ENCODE measurements at places on chromosomes 1 and 21.

- H3K36me3 ChIP-seq: peaks cover 4% of the 10 kb centered on the region
- peaks cover 18% of the 10 kb centered on the region for H3K4me1 ChIP-seq
- no peaks in the 10 kb centered on the region for H3K27me3 ChIP-seq
- no peak overlapping the region for H3K27ac ChIP-seq
- no peak for DNase-seq
Observed at GRCh38 chr1:8517661-8518489, 200.0 kb downstream of the SLC45A1 start.

- H3K36me3 ChIP-seq: no peaks in the 10 kb centered on the region
- peak; percentile 69 for DNase-seq
- peaks cover 12% of the 10 kb centered on the region for H3K27me3 ChIP-seq
- no peak overlapping the region for H3K4me3 ChIP-seq
- H3K27ac ChIP-seq: no peak overlapping the region
Observed at GRCh38 chr1:18100491-18101063, 7.0 kb upstream of the IGSF21 start.

GRCh38 chr1:117511273-117511672, 94.6 kb upstream of the TENT5C start:
- no peak for DNase-seq
- H3K4me1 ChIP-seq: no peaks in the 10 kb centered on the region
- H3K27me3 ChIP-seq: no peaks in the 10 kb centered on the region
- H3K27ac ChIP-seq: no peak overlapping the region
- H3K4me3 ChIP-seq: no peak overlapping the region
- H3K36me3 ChIP-seq: no peaks in the 10 kb centered on the region

DNA sequence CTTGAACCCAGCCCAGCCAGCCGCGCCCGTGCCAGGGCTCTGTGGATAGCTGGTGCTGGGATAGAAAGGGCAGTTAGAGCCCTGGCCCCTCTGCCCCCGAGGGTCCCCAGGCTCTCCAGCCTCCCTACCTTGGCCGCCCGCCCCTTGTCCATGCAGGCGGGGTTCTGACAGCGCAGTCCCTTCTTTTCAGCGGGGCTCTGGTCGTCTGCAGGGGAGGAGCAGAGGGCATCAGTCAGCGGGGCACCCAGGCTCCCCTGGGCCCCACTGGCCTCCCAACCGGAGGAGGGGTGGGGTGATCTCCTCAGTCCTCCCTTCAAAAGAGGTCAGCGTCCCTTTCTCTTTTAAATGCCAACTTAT, 4.9 kb upstream of the PLEKHG5 start:
- no peak overlapping the region for H3K27ac ChIP-seq
- peaks cover 35% of the 10 kb centered on the region for H3K4me1 ChIP-seq
- no peak for DNase-seq
- no peaks in the 10 kb centered on the region for H3K36me3 ChIP-seq

DNA sequence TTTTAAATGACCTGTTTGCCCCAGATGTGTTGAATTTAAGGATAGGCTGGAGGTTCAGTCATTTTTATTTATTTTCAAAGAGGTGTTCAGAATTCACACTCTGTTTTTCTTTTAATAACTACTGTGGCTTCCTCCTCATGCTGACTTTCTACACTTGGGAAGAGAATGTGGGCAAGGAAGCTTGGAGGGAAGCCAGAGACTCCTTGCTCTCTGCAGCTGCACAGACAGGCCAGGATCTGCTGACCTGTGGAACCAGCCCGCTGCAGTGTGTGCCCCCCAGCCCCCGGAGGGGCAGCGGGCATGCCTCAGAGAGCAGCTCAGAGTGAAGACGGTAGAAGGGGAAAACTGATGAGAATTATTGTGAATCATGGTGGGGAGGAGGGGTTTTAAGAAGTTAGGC, 16.9 kb downstream of the MGST3 start:
- H3K4me1 ChIP-seq: peaks cover 9% of the 10 kb centered on the region
- H3K27me3 ChIP-seq: no peaks in the 10 kb centered on the region
- H3K4me3 ChIP-seq: no peak overlapping the region
- H3K27ac ChIP-seq: no peak overlapping the region
- H3K36me3 ChIP-seq: no peaks in the 10 kb centered on the region
- DNase-seq: no peak

- DNase-seq: no peak
- peaks cover 63% of the 10 kb centered on the region for H3K27me3 ChIP-seq
- H3K27ac ChIP-seq: no peak overlapping the region
- H3K4me1 ChIP-seq: peaks cover 11% of the 10 kb centered on the region
Observed at GRCh38 chr1:38815903-38816627, 43.5 kb downstream of the RRAGC start.

DNA sequence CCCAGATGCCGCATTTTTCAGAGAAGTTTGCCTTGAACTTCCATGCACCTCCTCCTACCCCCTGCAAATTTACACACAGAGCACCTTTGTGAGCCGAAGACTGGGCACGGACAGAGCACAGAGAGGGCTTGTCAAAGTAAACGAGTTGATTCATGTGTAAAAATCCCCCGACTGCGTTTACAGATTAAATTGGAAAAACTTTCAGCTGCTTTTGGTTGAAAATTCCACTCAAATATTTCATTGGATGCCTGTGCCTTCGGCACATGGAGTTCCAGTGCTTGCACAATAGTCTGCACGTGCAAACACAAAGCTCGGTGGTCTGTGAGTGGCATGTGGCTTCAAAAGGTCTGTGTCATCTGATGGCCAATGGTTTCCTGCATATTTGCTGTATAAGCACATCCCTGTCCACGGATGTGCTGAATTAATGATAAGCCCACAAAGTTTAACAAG, 177.5 kb downstream of the SETD4 start:
- H3K4me1 ChIP-seq: peaks cover 12% of the 10 kb centered on the region
- peak; percentile 44 for DNase-seq
- no peaks in the 10 kb centered on the region for H3K27me3 ChIP-seq
- no peaks in the 10 kb centered on the region for H3K36me3 ChIP-seq

GRCh38 chr1:94532077-94532476, 9.5 kb downstream of the F3 start:
- H3K4me1 ChIP-seq: no peaks in the 10 kb centered on the region
- no peak overlapping the region for H3K4me3 ChIP-seq
- no peak overlapping the region for H3K27ac ChIP-seq
- no peak for DNase-seq

GRCh38 chr1:171434717-171435346, 50.5 kb upstream of the PRRC2C start:
- no peaks in the 10 kb centered on the region for H3K27me3 ChIP-seq
- DNase-seq: peak; percentile 51
- no peaks in the 10 kb centered on the region for H3K36me3 ChIP-seq
- H3K4me1 ChIP-seq: peaks cover 7% of the 10 kb centered on the region

- peaks cover 84% of the 10 kb centered on the region for H3K4me1 ChIP-seq
- no peak overlapping the region for H3K4me3 ChIP-seq
- no peaks in the 10 kb centered on the region for H3K36me3 ChIP-seq
- DNase-seq: no peak
- peak overlapping the region; percentile 30 for H3K27ac ChIP-seq
- H3K27me3 ChIP-seq: no peaks in the 10 kb centered on the region
Observed at GRCh38 chr1:2271841-2272655, 43.9 kb downstream of the SKI start.

- no peak overlapping the region for H3K4me3 ChIP-seq
- no peaks in the 10 kb centered on the region for H3K36me3 ChIP-seq
- no peak for DNase-seq
- H3K27me3 ChIP-seq: no peaks in the 10 kb centered on the region
Observed at GRCh38 chr1:213572912-213573647, 414.7 kb upstream of the PROX1 start.

- no peaks in the 10 kb centered on the region for H3K36me3 ChIP-seq
- peaks cover 19% of the 10 kb centered on the region for H3K4me1 ChIP-seq
- DNase-seq: no peak
- H3K27ac ChIP-seq: peak overlapping the region; percentile 85
- peak overlapping the region; percentile 80 for H3K4me3 ChIP-seq
Observed at GRCh38 chr1:202807451-202807925, 733 bp downstream of the KDM5B start.

DNA sequence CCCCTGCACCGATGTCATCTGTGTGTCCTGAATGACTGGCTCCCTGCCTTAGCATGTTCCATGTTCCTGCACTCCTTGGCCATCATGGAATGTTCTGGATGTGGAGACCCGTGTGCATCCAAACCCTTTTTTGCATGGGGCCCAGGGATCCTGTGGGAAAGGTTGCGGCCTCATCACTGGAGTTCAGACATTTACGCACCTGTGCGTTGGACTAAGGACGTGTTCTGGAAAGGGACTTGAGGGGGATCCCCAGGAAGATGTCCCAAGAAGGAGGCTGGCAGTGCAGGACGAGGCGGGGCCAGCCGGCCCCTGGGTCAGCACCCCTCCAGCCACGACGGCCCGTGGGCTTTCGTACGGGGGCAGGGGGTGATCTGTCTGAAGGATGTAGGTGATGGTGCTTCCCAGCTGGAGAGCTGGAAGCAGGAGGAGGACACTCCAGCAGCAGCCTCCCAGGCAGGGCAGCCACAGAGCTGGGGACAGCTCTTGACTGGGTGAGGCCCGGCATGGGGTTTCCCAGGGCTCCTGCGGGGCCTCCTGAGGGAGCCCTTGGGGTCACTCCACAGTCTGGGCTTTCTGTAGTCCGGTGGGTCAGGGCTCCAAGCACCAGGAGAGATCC, 67.2 kb downstream of the SCCPDH start:
- no peak for DNase-seq
- no peaks in the 10 kb centered on the region for H3K27me3 ChIP-seq
- no peaks in the 10 kb centered on the region for H3K36me3 ChIP-seq
- peaks cover 6% of the 10 kb centered on the region for H3K4me1 ChIP-seq

DNA sequence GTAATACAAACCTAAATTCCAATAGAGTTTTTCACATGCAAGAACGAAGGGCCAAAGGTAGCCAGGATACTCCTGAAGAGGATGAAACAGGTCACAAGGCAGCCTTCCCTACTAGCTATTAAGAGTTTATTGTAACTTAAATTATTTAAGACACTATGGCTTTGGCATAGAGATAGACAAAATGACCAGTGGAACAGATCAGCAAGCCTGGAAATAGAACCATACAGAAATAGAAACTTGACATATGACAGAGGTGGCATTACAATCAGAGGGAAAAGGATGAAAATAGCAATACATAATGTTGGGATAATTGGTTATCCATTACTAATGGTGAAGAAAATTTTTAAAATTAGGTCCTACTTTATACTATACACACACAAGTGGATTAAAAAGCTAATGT, 16.5 kb downstream of the GFI1 start:
- H3K4me1 ChIP-seq: no peaks in the 10 kb centered on the region
- no peak for DNase-seq
- no peaks in the 10 kb centered on the region for H3K36me3 ChIP-seq
- H3K27me3 ChIP-seq: no peaks in the 10 kb centered on the region
- H3K27ac ChIP-seq: no peak overlapping the region

DNA sequence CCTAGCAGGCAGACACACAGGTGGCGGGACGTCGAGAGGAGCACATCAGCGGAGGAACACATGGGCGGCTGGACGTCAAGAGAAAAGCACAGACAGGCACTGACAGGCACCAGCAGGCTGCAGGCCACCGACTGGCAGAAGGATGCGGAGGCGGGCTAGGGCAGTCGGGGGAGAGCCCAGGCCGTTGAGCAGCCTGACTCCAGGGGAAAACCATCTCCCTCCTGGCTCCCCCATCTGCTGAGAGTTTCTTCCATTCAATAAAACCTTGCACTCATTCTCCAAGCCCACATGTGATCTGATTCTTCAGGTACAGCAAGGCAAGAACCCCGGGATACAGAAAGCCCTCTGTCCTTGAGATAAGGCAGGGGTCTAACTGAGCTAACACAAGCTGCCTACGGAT, 25.5 kb downstream of the B3GALT5 start:
- H3K27me3 ChIP-seq: no peaks in the 10 kb centered on the region
- no peak for DNase-seq
- H3K36me3 ChIP-seq: no peaks in the 10 kb centered on the region
- no peak overlapping the region for H3K4me3 ChIP-seq
- no peak overlapping the region for H3K27ac ChIP-seq

- no peaks in the 10 kb centered on the region for H3K27me3 ChIP-seq
- DNase-seq: no peak
- no peak overlapping the region for H3K4me3 ChIP-seq
- no peak overlapping the region for H3K27ac ChIP-seq
- H3K4me1 ChIP-seq: peaks cover 14% of the 10 kb centered on the region
Observed at GRCh38 chr1:225424562-225425200, 3.2 kb downstream of the LBR start.

DNA sequence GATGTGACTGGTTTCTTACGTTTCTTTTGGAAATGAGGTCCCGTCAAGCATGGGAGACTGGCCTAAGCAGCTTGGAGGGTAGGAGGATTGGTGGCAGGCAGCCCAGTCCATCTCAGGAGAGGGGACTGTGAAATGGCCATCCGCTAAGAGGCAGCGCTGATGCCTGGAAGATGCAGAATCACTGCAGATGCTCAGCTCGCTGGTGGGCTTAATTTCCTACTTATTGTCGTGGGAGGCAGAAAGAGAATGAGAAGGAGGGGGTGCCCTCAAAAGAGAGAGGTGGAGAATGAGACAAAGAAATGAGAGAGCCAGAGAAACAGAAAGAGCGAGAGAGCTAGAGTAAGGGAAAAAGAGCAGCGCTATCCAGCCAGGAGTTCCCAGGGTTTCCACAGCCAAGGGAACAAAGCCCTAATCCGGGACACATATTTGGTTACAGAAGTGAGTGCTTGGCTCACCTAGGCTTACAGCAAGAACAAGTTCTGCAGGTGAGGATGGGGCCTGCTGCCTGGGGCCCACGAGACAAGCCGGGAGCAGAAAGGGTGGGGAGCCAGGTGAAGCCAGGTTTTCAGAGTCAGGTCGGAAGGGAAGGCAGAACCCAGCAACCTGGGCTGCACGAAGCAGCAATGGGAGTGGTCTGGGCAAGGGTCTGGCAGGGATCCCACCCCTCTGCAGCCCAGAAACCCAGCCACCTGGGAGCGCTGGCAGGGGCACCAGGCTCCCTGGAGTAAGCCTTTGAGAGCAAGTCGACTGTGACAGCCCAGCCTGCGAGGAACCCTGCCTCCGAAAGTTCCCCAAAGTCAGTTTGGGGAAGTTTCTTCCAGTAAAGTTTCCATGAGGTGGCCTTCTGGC, 5.8 kb downstream of the ECE1 start:
- no peak overlapping the region for H3K27ac ChIP-seq
- H3K27me3 ChIP-seq: no peaks in the 10 kb centered on the region
- H3K4me3 ChIP-seq: no peak overlapping the region
- no peaks in the 10 kb centered on the region for H3K36me3 ChIP-seq
- no peaks in the 10 kb centered on the region for H3K4me1 ChIP-seq
- DNase-seq: no peak

Measured in tibial nerve (tissue), 4 donors.